ENCODE measurements at places on chromosomes 12 and 14.

- DNase-seq, result no peak
Observed at GRCh38 chr12:58321414-58321813, 380.0 kb downstream of the ATP23 start.

DNA sequence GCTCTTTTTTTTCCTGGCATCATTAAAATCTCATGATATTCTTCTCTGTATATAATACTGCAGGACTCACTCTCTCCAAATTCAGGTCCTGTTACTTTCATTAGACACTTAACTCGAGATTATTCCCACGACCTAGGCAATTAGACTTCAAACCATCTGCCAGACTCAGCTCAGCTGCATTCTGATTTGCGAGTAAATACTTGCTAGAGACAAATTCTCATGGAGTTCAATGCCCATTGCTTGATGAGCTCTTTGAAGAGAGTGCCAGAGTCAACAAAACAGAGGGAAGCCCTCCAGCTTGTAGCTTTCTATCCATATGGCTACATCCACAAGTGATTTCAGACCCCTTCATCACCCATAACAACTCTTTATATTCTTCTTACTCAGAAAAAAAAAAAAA, 88.3 kb downstream of the GTF2A1 start:
- DNase-seq, result no peak

GRCh38 chr14:101480747-101481530, 80.4 kb upstream of the DIO3 start:
- DNase-seq, result no peak

GRCh38 chr14:75247286-75247922, 31.2 kb upstream of the FOS start:
- peak; percentile 16 for DNase-seq

DNA sequence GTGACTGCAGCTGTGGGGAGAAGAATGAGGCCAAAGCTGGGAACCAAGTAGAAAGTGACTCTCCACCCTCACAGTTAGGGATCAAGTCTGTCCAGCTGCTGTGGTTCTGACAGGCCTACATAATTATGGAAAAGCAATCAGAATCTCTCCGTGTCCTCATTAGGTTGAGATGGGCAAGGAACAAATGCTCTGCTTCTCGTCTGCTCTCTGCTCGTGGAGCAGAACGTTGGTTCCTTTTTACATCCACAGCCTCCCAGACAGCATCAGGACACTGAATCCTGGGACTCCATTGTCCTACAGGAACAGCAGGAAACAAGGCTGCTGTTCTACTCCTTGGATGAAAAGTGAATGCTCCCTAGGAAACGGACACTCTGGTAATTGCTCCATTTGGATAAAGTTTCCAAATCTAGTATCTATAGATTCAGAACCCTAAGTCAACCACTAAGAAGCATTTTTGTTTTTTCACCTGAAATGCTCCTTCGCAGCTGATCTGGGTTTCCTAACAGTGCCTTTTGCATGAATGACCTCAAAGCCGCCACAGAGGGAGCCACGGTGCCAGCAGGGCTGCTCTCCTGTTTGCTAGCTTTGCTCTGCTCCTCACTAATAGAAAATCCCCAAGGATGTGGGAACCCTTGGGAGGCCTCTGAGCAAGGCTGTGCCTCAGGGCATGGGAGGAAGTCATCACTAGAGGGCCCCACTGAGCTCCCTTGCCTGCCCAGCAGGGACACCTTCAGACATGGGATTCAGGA, 102.0 kb downstream of the EGLN3 start:
- no peak for DNase-seq

DNA sequence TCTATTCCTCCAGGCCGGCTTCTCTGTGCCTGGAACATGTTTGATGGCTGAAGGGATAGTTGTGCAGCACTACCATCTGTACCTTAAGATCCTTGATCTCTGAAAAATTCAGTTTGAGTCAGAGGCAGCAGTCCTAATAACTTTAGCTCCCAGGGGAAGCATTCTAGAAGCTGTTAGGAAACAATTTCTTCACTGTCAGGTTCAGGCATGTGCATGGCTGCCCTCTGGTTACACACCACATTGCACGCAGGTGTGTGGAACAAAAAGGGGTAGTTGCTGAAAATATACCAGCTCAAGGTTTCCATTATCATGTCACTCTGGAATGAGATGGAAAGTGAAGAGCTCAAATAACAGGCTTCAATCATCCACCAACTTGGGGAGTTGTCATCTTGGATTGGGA, 80.1 kb downstream of the CHST11 start:
- no peak for DNase-seq

GRCh38 chr12:67509666-67510386, 138.7 kb upstream of the DYRK2 start:
- no peak for DNase-seq

All from stimulated activated CD8-positive, alpha-beta memory T cell treated with anti-CD3 and anti-CD28 coated beads, Interleukin-4, amount 100 ng/mL, for 1 hour (primary cell).